ENCODE measurements at places on chromosomes 5 and 9.

DNA sequence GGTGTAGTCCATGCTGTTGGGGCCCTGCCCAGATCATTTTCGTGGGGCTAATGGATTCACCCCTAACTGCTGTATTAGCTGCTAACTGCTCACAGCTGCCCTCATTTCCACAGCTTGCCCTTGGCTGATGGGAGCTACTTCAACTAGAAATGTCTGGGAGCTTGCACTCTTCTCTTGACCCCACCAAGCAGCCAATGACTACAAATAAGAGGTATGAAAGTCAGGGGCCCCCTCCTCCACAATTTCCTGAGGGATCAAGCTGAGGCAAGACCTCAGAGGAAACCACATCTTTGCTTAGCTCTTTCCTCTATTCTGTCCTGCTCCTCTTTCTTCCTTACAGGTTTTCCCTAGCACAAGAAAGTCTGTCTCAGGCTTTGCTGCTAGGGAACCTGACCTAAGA is 397.5 kb downstream of the MLLT3 start:
- no peak for DNase-seq

GRCh38 chr5:150901446-150901845 is 3.3 kb downstream of the ZNF300 start:
- no peak for DNase-seq

GRCh38 chr5:95283761-95284571 is 928 bp downstream of the MCTP1 start:
- peak; percentile 25 for DNase-seq

GRCh38 chr9:100699668-100700067 is 121.8 kb downstream of the CAVIN4 start:
- DNase-seq, result no peak

- no peak for DNase-seq
Observed at GRCh38 chr9:130451004-130451390, 6.2 kb downstream of the ASS1 start.

GRCh38 chr5:134145779-134146581 is 30.8 kb downstream of the SKP1 start:
- DNase-seq, result peak; percentile 74

GRCh38 chr5:39780347-39780746 is 355.6 kb upstream of the DAB2 start:
- DNase-seq, result no peak

DNA sequence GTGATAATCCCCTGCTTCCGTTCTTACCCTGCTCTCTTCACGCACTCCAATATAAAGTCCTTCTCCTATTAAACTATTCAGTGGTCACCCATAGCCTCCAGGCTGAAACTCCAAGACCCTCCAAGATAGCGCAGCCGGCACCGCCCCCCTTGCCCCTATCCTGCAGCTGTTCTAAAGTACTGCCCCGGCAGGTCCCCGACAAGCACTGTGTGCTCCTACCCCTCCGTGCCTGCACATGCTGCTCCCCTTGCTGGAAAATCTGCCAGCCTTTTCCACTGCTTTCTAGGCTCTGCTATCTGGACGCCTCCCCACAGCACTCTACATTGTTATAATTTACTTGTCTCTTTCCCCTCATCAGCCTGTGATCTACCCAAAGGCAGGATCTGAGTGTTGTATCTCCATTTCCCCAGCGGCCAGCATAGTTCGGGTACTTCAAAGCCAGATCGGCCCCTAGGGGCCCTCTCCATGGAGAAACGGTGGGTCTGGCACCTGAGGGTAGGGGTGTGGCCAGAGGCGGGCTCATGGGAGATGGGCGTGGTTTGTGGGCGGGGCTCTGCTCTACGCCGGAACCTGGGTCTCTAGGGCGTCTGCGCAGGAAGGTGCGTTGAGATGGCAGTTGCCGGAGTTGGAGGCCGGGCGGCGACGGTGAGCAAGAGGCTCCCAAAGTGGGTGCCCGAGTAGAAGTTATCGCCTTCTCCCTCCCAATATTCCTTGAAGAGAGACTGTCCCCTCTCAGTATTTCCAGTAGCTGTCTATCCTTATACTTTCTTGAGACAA is 83.5 kb upstream of the RUSC2 start:
- peak; percentile 38 for DNase-seq

- DNase-seq, result no peak
Observed at GRCh38 chr5:32027093-32027716, 146.9 kb downstream of the GOLPH3 start.

DNA sequence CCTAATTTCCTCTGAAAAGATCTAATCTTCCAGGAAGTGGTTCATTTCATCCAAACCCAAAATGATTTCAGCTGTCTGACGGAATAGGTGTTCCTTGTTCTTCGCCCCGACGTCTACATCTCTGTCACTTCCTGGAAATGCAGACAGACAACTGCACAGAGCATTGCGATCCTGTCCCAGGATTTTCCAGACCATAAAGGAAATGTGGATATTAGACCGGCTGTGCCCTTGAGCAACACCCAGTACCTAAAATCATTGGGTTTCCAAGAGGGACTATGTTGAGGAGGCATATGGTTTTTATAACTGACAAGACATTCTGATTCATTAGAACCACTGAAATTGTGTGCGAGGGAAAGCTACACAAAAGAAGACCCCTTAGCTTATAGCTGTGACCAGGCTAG is 74.2 kb downstream of the MSX2 start:
- no peak for DNase-seq

- no peak for DNase-seq
Observed at GRCh38 chr9:74205056-74205455, 292.1 kb upstream of the RORB start.

- no peak for DNase-seq
Observed at GRCh38 chr5:53318303-53318702, 162.1 kb upstream of the FST start.

DNA sequence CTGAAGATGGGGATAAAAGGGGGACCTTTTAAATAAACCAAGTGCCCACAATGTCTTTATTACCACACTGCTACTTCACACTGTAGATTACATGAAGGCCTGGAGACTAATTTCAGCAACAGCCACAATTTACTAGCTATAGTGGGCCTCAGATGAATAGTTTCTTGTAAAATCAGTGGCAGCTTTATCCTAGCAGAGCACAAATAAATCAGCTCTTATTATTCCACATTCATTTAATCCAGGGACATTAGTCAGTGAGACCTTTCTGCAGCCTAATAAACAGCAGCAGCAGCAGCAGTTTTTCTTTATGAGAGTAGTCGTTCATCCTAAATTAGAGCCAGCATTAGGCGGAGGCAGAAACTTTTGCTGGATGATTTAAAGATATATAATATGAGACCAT is 542.3 kb downstream of the PSAT1 start:
- DNase-seq, result no peak

- DNase-seq, result no peak
Observed at GRCh38 chr9:80881940-80882339, 807.4 kb downstream of the TLE1 start.

DNA sequence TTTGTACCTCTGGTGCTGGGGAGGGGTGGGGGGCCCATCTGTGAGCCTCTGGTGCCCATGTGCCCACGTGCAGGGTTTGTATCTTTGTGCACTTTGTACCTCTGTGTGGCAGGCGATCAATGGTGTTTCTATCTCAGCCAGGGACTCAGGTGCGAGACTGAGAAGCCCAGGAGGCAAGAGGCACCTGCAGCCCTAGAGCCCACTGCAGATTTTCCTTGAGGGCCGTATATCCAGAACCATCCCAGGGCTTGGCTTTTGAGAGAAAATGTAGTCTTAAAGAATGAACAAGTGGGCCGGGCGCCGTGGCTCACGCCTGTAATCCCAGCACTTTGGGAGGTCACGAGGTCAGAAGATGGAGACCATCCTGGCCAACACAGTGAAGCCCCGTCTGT is 52.2 kb upstream of the KCNMB1 start:
- no peak for DNase-seq

DNA sequence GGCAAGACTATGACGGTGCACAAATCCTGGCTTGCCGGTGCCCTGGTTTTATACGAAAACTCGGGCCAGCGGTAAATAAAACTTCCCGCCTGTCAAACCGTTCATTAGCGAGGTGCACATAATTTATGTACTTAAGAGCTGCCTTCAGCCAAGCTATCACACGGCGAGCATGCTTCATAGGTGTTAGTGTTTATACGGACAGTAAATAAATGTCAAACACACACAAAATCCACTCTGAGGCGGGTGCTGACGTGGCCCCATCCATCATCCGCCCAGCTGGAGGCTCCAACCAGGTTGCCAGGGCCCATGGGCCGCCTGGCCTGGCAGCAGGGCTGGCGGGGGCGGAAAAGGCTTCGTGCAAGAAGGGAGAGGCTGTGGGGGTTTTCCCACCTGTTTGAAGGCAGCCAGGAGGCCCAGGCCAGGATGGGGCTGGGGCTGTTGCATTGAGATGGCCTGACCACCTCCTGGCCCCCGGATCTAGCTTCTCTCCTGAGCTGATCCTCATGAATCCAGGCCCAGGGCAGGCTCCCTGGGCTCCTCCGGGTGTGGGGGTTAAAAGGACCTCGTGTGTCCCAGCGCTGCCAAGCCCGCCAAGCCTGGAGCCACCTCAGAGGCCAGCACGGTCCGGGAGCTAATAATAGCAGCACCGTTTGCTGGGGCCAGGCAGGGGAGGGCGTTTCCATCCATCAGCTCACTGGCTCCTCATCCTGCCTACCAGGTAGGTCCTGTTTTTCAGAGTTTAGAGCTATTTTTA is 43.2 kb downstream of the BARX1 start:
- DNase-seq, result no peak

DNA sequence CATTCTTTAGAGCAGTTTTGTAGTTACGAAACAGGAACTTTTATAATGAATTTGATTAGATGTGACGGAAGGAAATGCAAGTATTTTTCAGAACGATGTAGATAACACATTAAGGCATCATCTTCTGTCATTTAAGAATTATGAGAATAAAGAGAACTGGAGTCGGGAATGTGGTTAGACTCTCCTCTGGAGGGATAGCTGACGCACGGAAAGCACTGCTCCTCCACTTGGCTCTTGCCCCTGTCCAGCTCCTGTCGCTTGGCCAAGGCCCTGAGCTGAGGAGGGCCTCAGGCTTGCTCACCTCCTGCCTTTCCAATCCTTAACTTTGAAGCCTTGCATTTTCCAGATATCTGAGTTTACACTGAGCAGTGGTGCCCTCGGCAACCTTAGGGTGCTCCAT is 60.5 kb downstream of the MAP1B start:
- DNase-seq, result no peak

DNA sequence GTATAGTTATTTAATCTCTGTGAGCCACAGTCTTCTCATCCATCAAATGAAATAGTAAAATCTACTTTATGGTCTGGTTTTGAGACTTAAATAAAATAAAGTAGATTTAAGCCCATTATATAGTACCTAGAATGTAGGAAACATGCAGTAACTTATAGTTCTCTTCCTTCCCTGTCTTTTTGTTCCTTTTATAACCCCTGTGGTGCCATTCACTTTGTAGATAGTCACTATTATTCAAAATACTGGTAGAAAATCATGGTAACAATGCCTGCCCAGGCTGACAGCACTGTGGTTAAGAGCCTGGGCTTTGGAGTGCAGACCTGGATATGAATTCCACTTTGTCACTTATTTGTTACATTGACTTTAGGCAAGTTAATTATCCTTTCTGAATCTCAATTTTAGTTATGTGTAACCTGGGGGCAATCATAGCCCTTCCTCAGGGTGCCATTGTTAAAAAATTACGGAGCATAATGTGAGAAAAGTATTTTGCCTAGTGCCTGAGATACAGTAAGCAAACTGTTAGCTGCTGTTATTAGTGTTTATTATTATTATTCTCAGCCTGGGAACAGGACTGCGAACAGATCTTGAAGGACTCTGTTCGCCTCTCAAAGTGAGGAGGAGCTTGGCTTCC is 100.4 kb downstream of the RALGPS1 start:
- DNase-seq, result no peak

- no peak for DNase-seq
Observed at GRCh38 chr5:5017827-5018577, 122.1 kb upstream of the ADAMTS16 start.

GRCh38 chr9:75845806-75846205 is 44.7 kb upstream of the PCSK5 start:
- DNase-seq, result no peak

DNA sequence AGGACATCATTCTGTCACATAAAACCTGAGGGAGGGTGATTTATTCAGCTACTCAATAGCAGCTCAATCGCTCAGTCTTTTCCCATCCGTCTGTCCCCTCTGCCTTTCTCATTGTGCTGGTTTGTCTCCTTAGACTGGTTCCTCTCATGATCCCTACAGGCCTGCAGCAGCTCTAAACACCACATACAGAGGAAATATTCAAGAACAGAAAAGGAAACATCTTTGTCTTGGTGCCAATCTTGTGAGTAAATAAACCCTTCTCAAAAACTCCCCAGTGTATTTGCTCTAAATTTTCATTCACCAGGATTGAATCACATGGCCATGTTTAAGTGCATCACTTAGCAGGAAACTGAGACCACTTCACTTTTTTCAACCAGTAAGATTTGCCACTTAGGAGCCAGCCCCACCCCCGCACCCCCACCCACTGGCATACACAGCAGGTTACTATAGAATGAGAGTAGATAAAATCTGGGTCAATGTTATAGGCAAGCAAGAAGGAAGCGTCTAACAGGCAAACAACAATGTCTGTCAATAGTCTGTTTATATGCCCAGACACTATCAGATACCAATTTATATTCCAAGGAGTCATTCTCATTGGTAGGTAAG is 895.5 kb upstream of the DMAC1 start:
- no peak for DNase-seq

DNA sequence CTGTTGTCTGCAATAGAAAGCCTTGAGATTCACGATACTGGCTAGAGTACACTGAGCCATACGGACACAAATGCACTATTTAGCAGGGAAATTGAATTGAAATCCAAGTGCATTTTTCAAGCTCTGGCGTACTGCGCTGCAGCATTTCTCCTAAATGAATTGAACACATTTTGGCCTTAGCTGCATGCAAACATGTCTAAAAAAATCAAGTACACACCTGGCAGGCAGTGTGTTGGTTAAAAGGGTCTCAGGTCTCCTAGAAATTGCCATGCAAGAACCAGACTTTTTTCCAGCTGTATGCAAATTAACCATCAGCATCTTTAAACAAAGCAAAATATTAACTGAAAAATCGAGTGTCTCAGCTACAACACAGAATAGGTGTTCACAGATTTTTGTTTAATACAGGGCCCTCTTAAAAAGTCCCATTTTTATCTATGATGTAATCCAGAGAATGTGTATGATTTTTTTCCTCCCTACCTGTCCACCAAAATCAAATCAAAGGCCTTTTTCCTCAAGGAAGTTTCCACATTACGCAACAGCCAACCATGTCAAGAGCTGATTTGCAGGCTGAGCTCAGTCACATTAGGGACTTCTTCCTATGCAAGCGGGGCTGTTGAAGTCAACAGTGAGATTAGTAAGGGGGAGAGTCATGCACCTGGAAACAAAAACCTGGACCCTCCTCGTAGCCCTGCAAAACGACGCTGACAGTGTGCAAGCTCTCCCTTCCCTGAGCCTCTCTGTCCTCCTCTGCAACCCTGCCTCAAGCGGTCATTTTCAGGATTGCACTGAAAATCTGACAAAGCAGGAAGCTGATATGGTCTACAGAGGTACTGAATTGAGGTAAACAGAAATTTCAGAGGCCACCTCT is 14.1 kb upstream of the SFXN1 start:
- DNase-seq, result peak; percentile 62

DNA sequence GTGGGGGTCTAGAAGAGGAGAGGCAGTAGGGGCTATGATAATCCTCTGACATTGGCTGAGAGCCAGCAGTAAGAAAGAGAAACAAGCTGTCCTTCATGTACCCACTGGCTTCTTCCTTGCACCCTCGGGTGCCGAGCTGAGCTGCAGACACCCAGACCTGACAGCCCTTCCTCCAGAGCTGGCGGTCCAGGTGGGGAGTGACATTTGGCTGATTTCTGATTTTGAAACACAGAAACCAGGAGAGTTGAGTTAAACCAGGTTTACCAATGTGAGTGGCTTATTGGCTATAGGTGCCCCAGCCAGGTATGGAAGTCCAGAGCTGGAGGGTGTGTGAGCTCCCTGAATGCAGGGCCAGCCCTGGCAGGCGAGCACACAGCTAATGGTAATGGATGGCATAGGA is 59.2 kb downstream of the GADD45G start:
- DNase-seq, result no peak
